CD8-positive, alpha-beta T cell (primary cell): ENCODE measurements at places on chromosomes 6 and 20. TPM values are rescaled to one million over a fixed set of nuclear protein-coding genes. Genes with fewer than 3 reads are reported as not detected.

The RNF217 gene
- total RNA-seq = not detected

The PPDPF gene
- 287 TPM for total RNA-seq

The MUC21 gene
- not detected for total RNA-seq

The ADA gene
- total RNA-seq = 27.9 TPM

The CNR1 gene
- total RNA-seq = not detected

The CD24 gene
- total RNA-seq = 0.90 TPM

The EEF1A2 gene
- 0.42 TPM for total RNA-seq

The MEA1 gene
- 15.3 TPM for total RNA-seq

The AARS2 gene
- total RNA-seq = 13.5 TPM

The PSORS1C1 gene
- total RNA-seq = not detected

The SMPD2 gene
- total RNA-seq = 22.8 TPM

The CSE1L gene
- 31.8 TPM for total RNA-seq

The TINAG gene
- not detected for total RNA-seq

The PTCHD4 gene
- not detected for total RNA-seq

The CST2 gene
- total RNA-seq = not detected

The TBX18 gene
- total RNA-seq = not detected

The LRRC73 gene
- total RNA-seq = 0.56 TPM

The KIF25 gene
- not detected for total RNA-seq

The CST4 gene
- total RNA-seq = not detected

The FOXS1 gene
- total RNA-seq = not detected

The WASF1 gene
- 1.7 TPM for total RNA-seq

The FRK gene
- not detected for total RNA-seq

The TPBG gene
- 0.35 TPM for total RNA-seq

The PRR18 gene
- not detected for total RNA-seq

The LEMD2 gene
- total RNA-seq = 124 TPM

The MLN gene
- total RNA-seq = not detected

The CAGE1 gene
- total RNA-seq = 0.33 TPM

The GPSM3 gene
- 156 TPM for total RNA-seq

The SPINT4 gene
- total RNA-seq = not detected

The GHRH gene
- not detected for total RNA-seq

The PRPH2 gene
- not detected for total RNA-seq

The SLC32A1 gene
- 0.16 TPM for total RNA-seq

The MEP1A gene
- not detected for total RNA-seq

The LPA gene
- total RNA-seq = not detected

The TRAPPC3L gene
- total RNA-seq = not detected

The SLC16A10 gene
- total RNA-seq = 18.5 TPM

The SCGN gene
- not detected for total RNA-seq

The IRF4 gene
- total RNA-seq = 25.6 TPM

The RAB23 gene
- total RNA-seq = 0.08 TPM

The LTA gene
- total RNA-seq = 17.1 TPM

The KCNK15 gene
- not detected for total RNA-seq

The RIPOR2 gene
- total RNA-seq = 93.2 TPM

The MLIP gene
- not detected for total RNA-seq

The TSPO2 gene
- not detected for total RNA-seq

The SLC12A5 gene
- 1.4 TPM for total RNA-seq

The CDH4 gene
- total RNA-seq = 0.35 TPM

The HMGA1 gene
- total RNA-seq = 113 TPM

The ARMC2 gene
- total RNA-seq = 6.1 TPM

The PMEPA1 gene
- total RNA-seq = 22.4 TPM

The MCM8 gene
- 1.8 TPM for total RNA-seq

The HIVEP2 gene
- 30.8 TPM for total RNA-seq

The SIRPB2 gene
- not detected for total RNA-seq

The AHCY gene
- total RNA-seq = 16.1 TPM

The FLRT3 gene
- total RNA-seq = not detected
